SK-N-SH (cell line): ENCODE measurements at places on chromosomes 12 and 14. TPM values are rescaled to one million over a fixed set of nuclear protein-coding genes. Genes with fewer than 3 reads are reported as not detected.

The KRT78 gene
- not detected in 2 replicates for polyA plus RNA-seq

The REP15 gene
- polyA plus RNA-seq = 0.84 and 1.3 TPM in 2 replicates

The ADCY6 gene
- 36.0 and 46.4 TPM in 2 replicates for polyA plus RNA-seq

The LMNTD1 gene
- 0.20 and 0.32 TPM in 2 replicates for polyA plus RNA-seq

The TMEM253 gene
- polyA plus RNA-seq = 0.82 and 0.94 TPM in 2 replicates

The UNC79 gene
- 0.10 and 0.28 TPM in 2 replicates for polyA plus RNA-seq
